ENCODE measurements at places on chromosomes 6 and 20.

- no peak for DNase-seq
These were observed 79.8 kb upstream of the CCN6 start for GRCh38 chr6:111973927-111974639.

DNA sequence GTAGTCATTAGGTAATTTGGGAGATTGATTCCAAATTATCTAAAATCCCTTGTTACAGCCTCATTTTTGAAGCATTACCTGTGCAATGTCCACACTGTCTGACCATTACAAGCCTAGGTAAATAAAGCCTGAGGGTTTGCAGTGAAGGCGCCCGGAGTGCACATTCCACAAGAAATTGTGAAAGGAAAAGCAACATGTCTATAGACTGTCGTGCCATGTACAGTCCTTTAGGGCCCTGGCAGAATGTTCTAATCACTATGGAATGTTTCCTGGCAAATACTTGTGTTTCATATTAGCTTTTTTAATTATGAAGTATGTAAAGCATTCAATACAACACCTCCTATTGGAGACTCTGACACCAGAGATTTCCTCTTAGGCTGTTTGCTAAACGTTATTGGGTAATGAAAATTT is 28.9 kb downstream of the PREP start:
- DNase-seq: no peak

DNA sequence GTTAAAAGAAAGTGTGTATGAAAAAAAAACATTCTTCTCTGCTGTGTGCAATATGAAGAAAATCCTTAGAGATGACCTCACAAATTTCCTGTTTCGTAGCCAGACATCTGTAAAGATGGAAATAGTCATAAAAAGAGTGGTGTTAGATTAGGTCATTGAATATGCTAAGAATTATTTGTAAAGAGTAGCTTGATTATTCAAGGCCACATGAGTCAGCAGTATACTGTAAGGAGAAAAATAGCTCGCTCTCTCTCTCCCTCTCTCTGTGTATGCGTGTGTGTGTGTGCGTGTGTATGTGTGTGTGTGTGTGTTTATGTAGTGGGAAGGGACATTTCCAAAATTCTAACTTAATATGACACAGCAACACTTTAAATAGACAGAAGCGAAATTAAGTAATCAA is 78.8 kb downstream of the PTCHD4 start:
- no peak for DNase-seq

DNA sequence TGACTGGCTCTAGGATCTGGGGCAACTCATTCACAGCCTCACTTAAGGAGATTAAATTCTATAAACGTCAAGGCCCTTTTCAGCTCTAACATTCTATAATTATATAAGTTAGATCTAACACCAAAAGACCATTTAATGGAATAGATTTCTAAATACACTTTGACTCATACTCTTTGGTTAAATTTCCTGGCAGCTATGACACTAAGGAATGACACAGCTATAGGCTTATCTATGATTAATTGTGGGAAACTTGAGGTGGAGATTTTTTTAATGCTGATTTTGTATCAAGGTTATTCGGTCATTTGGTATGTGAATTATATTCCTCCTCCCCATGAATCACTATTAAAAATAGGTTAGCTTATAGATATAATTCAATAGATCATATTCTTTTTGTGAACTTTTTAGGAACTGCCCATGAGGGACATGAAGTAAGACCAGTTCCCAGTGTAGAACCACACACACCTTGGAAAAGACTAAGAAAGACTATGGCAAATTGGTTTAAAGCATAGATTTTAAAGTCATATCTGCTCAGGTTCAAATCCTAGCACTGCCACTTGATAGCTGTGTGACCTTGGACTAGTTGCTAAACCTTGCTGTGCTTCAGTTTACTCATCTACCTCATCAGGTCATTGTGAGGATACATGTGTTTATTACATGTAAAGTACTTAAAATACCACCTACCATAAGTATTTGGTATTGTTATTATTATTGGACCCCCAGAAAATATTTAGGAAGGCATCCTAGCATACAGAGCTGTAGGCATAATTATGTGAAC is 116.0 kb downstream of the CRYBG1 start:
- no peak for DNase-seq

DNA sequence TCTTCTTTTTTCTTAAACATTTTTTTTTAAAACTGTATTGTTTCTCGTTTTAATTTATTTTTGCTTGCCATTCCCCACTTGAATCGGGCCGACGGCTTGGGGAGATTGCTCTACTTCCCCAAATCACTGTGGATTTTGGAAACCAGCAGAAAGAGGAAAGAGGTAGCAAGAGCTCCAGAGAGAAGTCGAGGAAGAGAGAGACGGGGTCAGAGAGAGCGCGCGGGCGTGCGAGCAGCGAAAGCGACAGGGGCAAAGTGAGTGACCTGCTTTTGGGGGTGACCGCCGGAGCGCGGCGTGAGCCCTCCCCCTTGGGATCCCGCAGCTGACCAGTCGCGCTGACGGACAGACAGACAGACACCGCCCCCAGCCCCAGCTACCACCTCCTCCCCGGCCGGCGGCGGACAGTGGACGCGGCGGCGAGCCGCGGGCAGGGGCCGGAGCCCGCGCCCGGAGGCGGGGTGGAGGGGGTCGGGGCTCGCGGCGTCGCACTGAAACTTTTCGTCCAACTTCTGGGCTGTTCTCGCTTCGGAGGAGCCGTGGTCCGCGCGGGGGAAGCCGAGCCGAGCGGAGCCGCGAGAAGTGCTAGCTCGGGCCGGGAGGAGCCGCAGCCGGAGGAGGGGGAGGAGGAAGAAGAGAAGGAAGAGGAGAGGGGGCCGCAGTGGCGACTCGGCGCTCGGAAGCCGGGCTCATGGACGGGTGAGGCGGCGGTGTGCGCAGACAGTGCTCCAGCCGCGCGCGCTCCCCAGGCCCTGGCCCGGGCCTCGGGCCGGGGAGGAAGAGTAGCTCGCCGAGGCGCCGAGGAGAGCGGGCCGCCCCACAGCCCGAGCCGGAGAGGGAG is 580 bp downstream of the VEGFA start:
- no peak for DNase-seq

- no peak for DNase-seq
These were observed 60.4 kb upstream of the QKI start for GRCh38 chr6:163354085-163354484.

DNA sequence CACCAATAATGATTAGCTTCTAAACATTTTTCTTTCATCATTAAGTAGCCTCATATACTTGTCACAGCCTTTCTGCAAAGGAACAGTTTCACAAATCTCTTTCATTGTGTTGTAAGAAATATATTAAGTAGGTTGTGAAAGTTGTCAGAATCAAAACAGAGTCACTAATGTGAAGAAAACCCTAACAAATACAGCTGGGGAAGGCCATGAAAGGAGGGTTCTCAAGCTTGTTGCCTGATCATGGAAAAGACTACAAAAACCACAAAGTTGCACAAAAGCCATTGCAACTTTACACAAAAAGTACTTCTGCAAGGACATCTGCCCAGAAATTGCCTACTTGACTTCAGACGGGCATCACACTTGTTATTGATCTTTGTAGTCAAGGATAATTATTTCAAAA is 216.1 kb downstream of the ALDH8A1 start:
- no peak for DNase-seq

- DNase-seq: no peak
These were observed 314.0 kb upstream of the JAG1 start for GRCh38 chr20:10987651-10988383.

GRCh38 chr6:50211582-50211981 is 161.9 kb upstream of the DEFB112 start:
- DNase-seq: no peak

GRCh38 chr20:51419231-51419630 is 123.3 kb downstream of the NFATC2 start:
- no peak for DNase-seq

- DNase-seq: peak; percentile 5
These were observed 60.9 kb downstream of the IRF4 start for GRCh38 chr6:452301-453067.

- no peak for DNase-seq
These were observed 25.3 kb upstream of the RIPOR2 start for GRCh38 chr6:24960991-24961475.

DNA sequence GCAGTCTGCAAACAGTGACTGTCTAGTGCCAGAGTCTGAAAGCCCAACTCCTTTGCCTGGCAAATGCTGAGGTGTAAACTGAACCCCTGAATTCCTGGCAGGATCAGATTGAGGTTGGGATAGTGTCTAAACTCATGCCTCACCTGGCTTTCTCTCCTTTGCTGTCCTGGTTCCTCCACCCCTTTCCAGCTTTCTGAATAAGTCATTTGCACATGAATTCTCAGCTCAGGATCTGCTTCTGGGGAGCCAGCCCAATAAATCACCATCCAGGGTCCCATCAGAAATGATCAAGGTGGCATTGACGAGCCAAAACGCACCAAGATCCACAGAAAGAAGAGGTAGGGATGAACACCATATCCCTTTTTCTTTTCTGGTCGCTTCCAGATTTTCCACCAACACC is 301.6 kb downstream of the LRFN2 start:
- no peak for DNase-seq

DNA sequence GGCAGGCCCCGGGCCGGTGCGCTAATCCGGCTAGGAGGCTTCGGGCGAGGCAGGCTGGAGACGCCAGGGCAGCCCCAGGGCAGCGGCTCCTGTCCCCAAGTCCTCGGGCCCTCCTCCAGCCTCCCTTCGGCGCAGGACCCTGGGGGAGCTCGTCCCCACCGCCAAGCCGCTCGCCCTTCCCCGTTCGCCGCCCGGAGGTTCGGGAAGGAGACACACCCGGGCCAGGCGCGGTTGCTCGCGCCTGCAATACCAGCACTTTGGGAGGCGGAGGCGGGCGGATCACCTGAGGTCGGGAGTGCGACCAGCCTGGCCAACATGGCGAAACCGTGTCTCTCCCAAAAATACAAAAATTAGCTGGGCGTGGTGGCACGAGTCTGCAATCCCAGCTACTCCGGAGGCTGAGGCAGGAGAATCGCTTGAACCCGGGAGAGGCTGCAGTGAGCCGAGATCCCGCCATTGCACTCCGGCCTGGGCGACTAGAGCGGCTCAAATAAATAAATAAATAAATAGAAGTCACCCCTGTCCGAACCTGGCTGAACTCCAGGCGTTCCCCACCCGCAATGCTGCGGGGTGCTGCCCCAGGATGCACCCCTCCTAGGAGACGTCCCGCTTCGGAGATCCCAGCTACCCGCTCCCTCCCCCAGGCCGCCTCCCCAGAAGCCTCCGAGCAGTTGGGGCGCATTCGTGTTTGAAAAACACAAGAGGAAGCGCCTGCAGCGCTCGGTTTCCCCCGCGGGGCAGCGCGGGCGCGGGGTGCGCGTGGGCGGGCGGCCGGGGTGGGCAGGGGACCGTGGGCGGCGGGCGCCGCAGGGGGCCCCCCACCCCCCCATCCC is 27.5 kb downstream of the SERPINB9 start:
- DNase-seq: no peak

DNA sequence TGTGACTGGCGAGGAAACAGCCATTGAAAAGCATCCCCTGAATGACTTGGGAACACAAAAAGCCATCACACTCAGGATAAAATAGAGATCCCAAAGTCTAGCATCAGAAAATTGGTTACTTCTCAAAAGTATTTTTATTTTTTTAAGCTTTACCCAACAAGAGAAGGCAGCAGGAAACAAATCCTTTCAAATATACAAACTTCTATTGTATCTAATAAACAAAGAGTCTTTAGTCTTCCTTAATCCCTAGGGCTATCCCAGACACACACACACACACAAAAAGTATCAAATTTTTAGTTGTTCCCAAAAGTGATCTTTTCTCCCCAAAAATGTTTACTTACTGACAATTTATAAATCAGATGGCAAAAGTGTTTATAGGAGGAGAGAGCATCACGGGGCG is 33.2 kb upstream of the MARCKS start:
- no peak for DNase-seq

- DNase-seq: no peak
These were observed 60.6 kb upstream of the NT5E start for GRCh38 chr6:85389151-85389797.

- DNase-seq: no peak
These were observed 63.4 kb downstream of the DST start for GRCh38 chr6:56579155-56579851.

- DNase-seq: no peak
These were observed 23.2 kb upstream of the AIG1 start for GRCh38 chr6:143037470-143037869.

DNA sequence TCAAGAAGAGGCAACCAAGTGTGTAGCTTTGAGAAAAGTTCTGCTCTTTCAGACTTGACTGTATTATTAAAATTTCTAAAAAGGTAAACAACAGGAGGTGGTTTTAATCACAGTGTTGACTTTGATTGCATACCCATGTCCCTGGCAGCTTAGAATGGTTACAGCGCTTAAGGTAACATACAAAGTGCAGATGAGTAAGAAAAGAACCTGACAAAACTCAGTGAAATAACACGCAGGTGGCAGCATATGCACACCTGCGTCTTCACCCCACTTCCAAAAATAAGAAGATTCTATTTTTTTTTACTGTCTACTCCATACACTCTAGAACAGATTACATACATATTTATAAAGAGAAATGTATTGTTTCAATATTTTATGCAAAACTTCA is 233.5 kb downstream of the GMPR start:
- no peak for DNase-seq

GRCh38 chr20:1887321-1887720 is 7.9 kb upstream of the SIRPA start:
- no peak for DNase-seq

DNA sequence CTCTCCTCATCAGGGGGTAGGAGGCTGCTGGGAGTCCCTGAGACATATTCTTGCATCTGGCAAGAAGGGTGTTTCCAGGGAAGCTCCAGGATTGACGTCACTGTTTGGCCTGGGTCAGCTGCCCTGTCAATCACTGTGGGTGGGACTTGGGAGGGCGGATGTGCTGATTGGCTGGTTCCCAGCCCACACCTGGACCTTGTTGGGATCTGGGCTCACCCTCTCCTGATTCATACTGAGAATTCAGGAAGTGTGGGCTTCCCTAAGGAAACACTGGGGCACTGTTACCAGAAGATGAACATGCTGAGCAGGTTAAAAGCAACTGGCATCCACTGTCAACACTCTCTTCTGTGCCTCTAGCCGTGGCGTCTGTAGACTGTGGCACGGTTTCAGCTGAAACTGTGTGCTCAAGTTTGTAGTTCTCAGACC is 36.5 kb downstream of the CDH26 start:
- DNase-seq: no peak

- no peak for DNase-seq
These were observed 31.8 kb downstream of the KCNK5 start for GRCh38 chr6:39197521-39197920.

- DNase-seq: no peak
These were observed 105.1 kb downstream of the JPH2 start for GRCh38 chr20:44081888-44082287.

GRCh38 chr6:112031960-112032359 is 21.9 kb upstream of the CCN6 start:
- no peak for DNase-seq

- DNase-seq: no peak
These were observed 18.1 kb downstream of the TUBB2B start for GRCh38 chr6:3209114-3210023.

GRCh38 chr20:23971310-23971709 is 17.3 kb downstream of the GGTLC1 start:
- no peak for DNase-seq

DNA sequence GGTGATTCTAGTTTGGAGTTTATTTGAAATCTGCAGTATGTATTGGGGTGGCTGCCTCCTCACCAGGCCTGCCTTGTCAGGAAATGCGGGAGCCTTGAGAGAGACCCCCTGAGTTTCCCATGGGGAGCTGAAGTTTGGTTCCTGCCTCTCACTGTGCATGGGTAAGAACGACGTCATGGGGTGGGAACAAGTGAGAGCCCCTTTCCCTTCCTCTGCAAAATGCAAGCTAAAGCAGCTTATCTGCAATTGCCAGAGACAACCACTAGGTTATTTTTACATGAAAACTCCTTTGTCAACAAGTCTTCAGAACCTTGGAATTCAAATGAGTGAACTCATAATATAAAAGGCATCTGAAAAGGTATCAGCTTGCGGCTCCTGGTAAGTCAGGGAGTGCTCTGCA is 58.4 kb downstream of the TMEM170B start:
- no peak for DNase-seq

Measured in NCI-H1092 (cell line).